Activated naive CD8-positive, alpha-beta T cell treated with anti-CD3 and anti-CD28 coated beads for 36 hours (primary cell): ENCODE measurements at places on chromosomes 13 and 19.

DNA sequence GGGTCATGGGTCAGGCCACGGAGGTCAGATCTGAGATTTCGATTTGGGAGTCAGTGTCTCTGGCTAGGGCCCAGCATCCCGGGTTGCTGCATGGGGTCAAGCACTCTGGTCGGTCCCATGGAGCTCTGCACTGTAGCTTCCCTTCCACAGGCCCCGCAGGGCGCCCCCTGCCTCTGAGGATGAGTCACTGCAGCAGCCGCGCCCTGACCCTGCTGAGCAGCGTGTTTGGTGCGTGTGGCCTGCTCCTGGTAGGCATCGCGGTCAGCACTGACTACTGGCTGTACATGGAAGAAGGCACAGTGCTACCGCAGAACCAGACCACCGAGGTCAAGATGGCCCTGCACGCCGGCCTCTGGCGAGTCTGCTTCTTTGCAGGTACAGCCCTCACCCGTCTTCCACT lies 3.6 kb downstream of the CACNG7 start:
- H3K4me3 ChIP-seq = no peak overlapping the region
- peaks cover 9% of the 10 kb centered on the region for H3K4me1 ChIP-seq
- no peaks in the 10 kb centered on the region for H3K36me3 ChIP-seq
- DNase-seq = no peak
- H3K27ac ChIP-seq = no peak overlapping the region
- H3K27me3 ChIP-seq = peaks cover 81% of the 10 kb centered on the region

GRCh38 chr19:32691952-32692726 lies 518 bp downstream of the NUDT19 start:
- H3K27me3 ChIP-seq = no peaks in the 10 kb centered on the region
- H3K27ac ChIP-seq = peak overlapping the region; percentile 93
- peaks cover 51% of the 10 kb centered on the region for H3K4me1 ChIP-seq
- peak overlapping the region; percentile 84 for H3K4me3 ChIP-seq

- no peak for DNase-seq
- H3K27ac ChIP-seq = no peak overlapping the region
- no peak overlapping the region for H3K4me3 ChIP-seq
- H3K4me1 ChIP-seq = no peaks in the 10 kb centered on the region
Observed at GRCh38 chr13:35499676-35500075, 23.2 kb upstream of the MAB21L1 start.

GRCh38 chr13:59337070-59337469 lies 826.7 kb downstream of the DIAPH3 start:
- no peaks in the 10 kb centered on the region for H3K36me3 ChIP-seq
- no peaks in the 10 kb centered on the region for H3K4me1 ChIP-seq
- peaks cover 8% of the 10 kb centered on the region for H3K27me3 ChIP-seq
- no peak overlapping the region for H3K4me3 ChIP-seq
- no peak overlapping the region for H3K27ac ChIP-seq

DNA sequence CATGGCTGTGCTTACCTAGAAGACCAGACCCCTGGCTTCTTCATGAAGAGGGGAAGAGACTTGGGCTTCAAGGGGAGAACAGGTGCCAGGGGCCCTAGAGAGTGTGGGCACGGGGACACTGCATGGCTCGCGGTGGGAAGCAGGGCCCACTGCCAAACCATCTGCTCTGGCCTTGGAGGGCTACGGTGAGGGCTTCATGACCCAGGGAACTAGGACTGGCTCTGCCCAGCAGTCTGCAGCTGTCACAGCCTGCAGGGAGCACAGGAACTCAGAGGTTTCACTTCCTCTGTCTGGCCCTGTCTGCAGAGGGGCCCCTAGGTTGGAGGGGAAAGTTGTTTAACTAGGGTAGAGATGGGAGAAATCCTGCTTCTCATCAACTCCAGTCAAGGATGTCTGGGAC lies 4.3 kb downstream of the ERCC1 start:
- DNase-seq = no peak
- H3K27me3 ChIP-seq = no peaks in the 10 kb centered on the region
- H3K27ac ChIP-seq = peak overlapping the region; percentile 65
- H3K36me3 ChIP-seq = peaks cover 21% of the 10 kb centered on the region
- H3K4me3 ChIP-seq = peak overlapping the region; percentile 7

DNA sequence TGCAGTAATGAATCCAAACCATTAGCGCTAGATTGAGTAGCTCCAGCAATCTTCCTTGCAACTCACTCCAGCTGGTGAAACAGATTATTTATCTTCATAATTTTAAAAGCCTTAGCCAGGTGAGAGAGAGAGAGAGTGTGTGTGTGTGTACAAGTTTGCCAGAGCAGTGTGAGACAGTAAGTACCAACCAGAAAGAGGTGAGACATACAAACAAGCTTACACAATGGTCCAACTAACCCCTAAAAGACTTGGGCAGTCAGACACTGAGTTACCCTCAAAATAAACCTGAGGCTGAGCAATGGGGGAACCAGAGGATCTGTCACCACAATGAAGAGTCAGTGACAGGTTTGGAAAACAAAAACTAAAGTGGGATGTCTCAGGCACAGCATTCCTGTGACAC lies 8.1 kb upstream of the THSD1 start:
- no peaks in the 10 kb centered on the region for H3K27me3 ChIP-seq

DNA sequence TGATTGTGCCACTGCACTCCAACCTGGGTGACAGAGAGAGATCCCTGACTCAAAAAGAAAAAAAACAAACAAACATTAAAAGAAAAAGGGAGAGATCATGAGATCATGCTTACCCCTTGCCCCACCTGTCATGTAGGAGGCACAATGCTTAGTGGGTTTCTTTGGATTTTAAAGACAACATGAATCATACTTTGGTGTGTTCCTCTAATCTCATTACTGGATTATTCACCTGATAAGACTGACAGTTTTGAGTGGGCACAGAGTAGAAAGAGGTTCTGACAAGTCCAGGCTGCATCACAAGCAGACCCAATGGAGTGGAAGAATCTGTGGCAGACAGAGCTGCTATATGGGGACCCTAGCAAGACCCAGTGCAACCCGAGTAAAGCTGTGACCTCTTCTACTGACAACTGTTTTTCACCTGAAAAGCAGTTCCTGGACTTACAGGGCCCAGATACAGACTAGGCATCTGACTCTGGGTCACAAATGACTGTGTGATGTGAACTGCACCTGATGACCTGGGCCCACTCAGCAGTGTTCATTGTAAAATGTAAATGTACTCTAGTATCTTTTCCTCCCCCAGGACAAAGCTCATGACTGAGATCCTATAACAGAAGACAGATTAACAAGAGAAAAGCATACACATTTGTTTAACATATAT lies 28.9 kb upstream of the USP12 start:
- H3K27ac ChIP-seq = no peak overlapping the region
- no peaks in the 10 kb centered on the region for H3K27me3 ChIP-seq
- H3K36me3 ChIP-seq = no peaks in the 10 kb centered on the region
- H3K4me1 ChIP-seq = peaks cover 3% of the 10 kb centered on the region
- no peak overlapping the region for H3K4me3 ChIP-seq

- peak overlapping the region; percentile 86 for H3K4me3 ChIP-seq
- H3K4me1 ChIP-seq = peaks cover 24% of the 10 kb centered on the region
- no peak overlapping the region for H3K27ac ChIP-seq
- H3K27me3 ChIP-seq = no peaks in the 10 kb centered on the region
- no peak for DNase-seq
- H3K36me3 ChIP-seq = peaks cover 3% of the 10 kb centered on the region
Observed at GRCh38 chr19:32403291-32403995, 2.1 kb upstream of the DPY19L3 start.

GRCh38 chr13:113531041-113531873 lies 40.7 kb upstream of the DCUN1D2 start:
- peaks cover 5% of the 10 kb centered on the region for H3K36me3 ChIP-seq
- H3K27me3 ChIP-seq = no peaks in the 10 kb centered on the region
- no peak overlapping the region for H3K27ac ChIP-seq
- no peak for DNase-seq
- H3K4me3 ChIP-seq = no peak overlapping the region
- no peaks in the 10 kb centered on the region for H3K4me1 ChIP-seq

DNA sequence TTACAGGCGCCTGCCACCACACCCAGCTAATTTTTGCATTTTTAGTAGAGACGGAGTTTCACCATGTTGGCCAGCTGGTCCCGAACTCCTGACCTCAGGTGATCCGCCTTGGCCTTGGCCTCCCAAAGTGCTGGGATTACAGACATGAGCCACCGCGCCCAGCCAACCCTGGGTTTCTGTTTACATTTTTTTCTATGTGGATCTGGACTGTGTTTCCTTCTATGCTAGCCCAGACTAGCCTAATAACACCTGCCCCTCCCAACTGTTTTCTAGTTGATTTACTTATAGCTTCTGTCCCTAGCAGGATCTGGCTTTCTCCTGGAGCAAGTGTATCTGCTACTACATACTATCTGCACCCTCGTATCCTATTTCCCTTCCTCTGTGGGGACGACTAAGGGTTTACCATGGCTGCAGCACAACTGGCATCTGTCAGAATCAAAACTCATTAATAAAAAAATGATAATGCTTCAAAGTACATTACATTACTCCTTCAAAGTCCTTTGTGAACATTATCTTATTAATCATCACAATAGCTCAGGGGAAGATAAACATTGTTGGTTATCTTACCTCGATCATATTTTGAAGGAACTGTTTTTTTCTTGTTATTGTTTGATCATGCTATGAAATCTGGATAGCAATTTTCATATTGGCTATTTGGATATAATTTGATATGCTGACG lies 228.3 kb downstream of the KLF5 start:
- H3K27me3 ChIP-seq = no peaks in the 10 kb centered on the region
- H3K27ac ChIP-seq = no peak overlapping the region
- no peaks in the 10 kb centered on the region for H3K36me3 ChIP-seq
- H3K4me1 ChIP-seq = no peaks in the 10 kb centered on the region
- no peak for DNase-seq
- no peak overlapping the region for H3K4me3 ChIP-seq

GRCh38 chr13:50410921-50411746 lies 395.9 kb downstream of the KCNRG start:
- peaks cover 13% of the 10 kb centered on the region for H3K4me1 ChIP-seq
- no peak overlapping the region for H3K27ac ChIP-seq
- no peaks in the 10 kb centered on the region for H3K36me3 ChIP-seq
- DNase-seq = no peak
- no peak overlapping the region for H3K4me3 ChIP-seq

DNA sequence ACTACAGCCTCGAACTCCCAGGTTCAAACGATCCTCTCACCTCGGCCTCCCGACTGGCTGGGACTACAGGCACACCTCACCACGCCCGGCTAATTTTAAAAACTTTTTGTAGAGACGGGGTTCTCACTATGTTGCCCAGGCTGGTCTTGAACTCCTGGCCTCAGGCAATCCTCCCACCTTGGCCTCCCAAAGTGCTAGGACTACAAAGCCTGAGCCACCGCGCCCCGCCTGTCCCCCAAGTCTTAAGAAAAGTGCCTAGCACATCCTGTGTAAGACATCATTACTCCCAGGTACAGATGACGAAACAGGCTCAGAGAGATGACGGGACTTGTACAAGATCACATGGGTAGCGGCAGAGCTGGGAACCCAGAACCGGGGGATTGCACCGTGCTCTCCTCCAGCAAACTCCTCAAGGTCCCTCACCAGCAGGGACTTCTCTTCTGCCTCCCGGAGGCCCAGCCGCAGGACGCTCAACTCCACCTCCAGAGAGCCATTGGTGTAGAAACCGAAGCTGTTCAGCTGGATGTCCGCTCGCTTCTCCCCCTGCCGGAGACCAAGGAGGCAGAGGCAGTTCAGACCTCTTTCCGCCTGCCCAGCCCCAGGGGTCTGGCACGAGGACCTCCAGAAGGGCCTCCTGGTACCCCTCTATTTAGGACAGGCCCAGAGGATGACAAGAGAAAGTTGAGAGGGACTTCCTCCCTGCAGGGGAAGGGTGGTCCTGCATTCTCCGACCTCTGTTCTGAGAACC lies 1.0 kb downstream of the GPR108 start:
- DNase-seq = peak; percentile 77
- H3K27ac ChIP-seq = peak overlapping the region; percentile 99
- peak overlapping the region; percentile 99 for H3K4me3 ChIP-seq
- H3K36me3 ChIP-seq = peaks cover 14% of the 10 kb centered on the region
- no peaks in the 10 kb centered on the region for H3K27me3 ChIP-seq
- peaks cover 32% of the 10 kb centered on the region for H3K4me1 ChIP-seq

GRCh38 chr19:10270180-10270615 lies 722 bp upstream of the ICAM1 start:
- peak overlapping the region; percentile 86 for H3K4me3 ChIP-seq
- peak; percentile 78 for DNase-seq
- H3K27ac ChIP-seq = peak overlapping the region; percentile 92
- no peaks in the 10 kb centered on the region for H3K27me3 ChIP-seq
- peaks cover 27% of the 10 kb centered on the region for H3K4me1 ChIP-seq

- no peak overlapping the region for H3K4me3 ChIP-seq
- no peak overlapping the region for H3K27ac ChIP-seq
- H3K4me1 ChIP-seq = no peaks in the 10 kb centered on the region
- DNase-seq = no peak
- no peaks in the 10 kb centered on the region for H3K36me3 ChIP-seq
- peaks cover 4% of the 10 kb centered on the region for H3K27me3 ChIP-seq
Observed at GRCh38 chr13:43185226-43185625, 161.8 kb downstream of the DNAJC15 start.

- H3K36me3 ChIP-seq = no peaks in the 10 kb centered on the region
- peaks cover 26% of the 10 kb centered on the region for H3K27me3 ChIP-seq
- no peak overlapping the region for H3K4me3 ChIP-seq
Observed at GRCh38 chr19:30419568-30420180, 47.5 kb downstream of the ZNF536 start.

DNA sequence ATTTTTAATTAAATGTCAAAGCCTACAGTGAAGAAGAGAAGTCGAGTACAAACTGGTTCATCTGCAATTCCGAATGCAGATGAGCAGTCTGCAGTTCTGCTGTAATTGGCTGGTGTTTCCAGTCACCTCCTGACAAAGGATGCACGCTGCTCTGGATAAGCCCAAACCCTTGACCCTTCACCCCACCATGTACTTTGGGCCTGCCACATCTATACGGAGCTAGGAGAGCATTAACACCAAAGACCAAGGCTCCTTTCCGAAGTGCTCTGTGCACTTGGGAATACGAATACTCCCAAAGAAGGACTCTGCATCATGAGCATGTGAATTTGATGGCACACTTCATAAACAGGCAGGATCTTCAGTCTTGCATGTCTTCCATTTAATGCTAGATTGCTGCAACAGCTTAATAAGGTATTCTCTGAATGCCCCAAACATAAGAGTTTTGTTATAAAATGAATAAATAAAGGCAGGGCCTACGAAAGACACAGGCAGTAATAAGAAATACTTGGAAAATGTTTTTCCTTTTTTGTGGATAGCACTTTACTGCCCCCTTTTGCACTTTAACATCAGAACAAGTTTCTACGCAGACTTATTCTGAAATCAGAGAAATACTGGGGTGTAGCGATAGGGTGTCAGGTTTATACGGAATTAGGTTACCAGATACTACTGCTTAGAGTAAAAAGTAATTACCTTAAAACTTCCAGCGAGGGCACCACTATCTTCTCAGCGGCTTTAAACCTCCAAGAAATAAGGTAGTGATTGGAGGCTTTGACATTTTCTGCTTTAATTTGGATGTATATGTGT lies 15.0 kb downstream of the EFNB2 start:
- no peaks in the 10 kb centered on the region for H3K4me1 ChIP-seq
- H3K27ac ChIP-seq = no peak overlapping the region
- H3K4me3 ChIP-seq = no peak overlapping the region
- no peak for DNase-seq

DNA sequence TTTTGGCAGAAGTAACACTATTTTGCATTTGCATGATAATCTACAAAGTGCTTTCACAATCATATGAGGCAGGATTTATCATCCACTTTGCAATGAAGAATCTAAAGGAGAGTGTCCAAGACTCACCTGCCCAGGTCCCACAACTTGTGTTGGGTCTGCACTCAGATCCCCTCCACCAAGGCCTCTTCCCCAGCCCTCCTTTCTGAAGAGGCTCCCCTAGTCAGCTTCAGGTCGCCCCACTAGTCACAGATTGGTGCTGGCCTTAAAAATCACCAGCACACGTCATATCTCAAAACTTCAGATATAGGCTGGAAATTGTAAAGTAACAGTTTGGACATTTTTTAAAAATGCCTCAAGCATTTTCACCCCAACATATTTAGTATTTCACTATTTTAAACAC lies 17.5 kb downstream of the ATP7B start:
- H3K4me3 ChIP-seq = no peak overlapping the region
- H3K36me3 ChIP-seq = no peaks in the 10 kb centered on the region
- no peak for DNase-seq
- peaks cover 2% of the 10 kb centered on the region for H3K4me1 ChIP-seq
- no peak overlapping the region for H3K27ac ChIP-seq
